Astrocyte (in vitro differentiated cells and primary cell): ENCODE measurements at places on chromosomes 6 and 20. TPM values are rescaled to one million over a fixed set of nuclear protein-coding genes. Genes with fewer than 3 reads are reported as not detected.

RBM24 gene
- 18.2 and 22.7 TPM in 2 replicates for total RNA-seq

BACH2 gene
- total RNA-seq, result 12.6 and 17.5 TPM in 2 replicates

GRCh38 chr6:152313542-152314482 is 323.4 kb downstream of the SYNE1 start:
- peak; percentile 73 for DNase-seq

GRCh38 chr20:32585011-32585585 is at the start of gene NOL4L:
Gene NOL4L, minus strand, starts transcription at chr20:32585333. Its CDS starts 443 bp downstream, at chr20:32584890.
- DNase-seq, result no peak
